ENCODE measurements at places on chromosomes 3 and 15. TPM values are rescaled to one million over a fixed set of nuclear protein-coding genes. Genes with fewer than 3 reads are reported as not detected.

The VIPR1 gene
- total RNA-seq, result not detected

GRCh38 chr3:32083702-32084270 is 22.6 kb upstream of the GPD1L start:
- H3K4me1 ChIP-seq, result no peaks in the 10 kb centered on the region
- DNase-seq, result no peak
- no peak overlapping the region for H3K27ac ChIP-seq
- H3K4me3 ChIP-seq, result no peak overlapping the region
- H3K27me3 ChIP-seq, result no peaks in the 10 kb centered on the region

- peak; percentile 10 for DNase-seq
- no peaks in the 10 kb centered on the region for H3K27me3 ChIP-seq
- no peaks in the 10 kb centered on the region for H3K4me1 ChIP-seq
- no peaks in the 10 kb centered on the region for H3K36me3 ChIP-seq
- H3K27ac ChIP-seq, result no peak overlapping the region
Measured at GRCh38 chr3:632571-633170, 436.1 kb downstream of the CHL1 start.

- no peak overlapping the region for H3K27ac ChIP-seq
- no peaks in the 10 kb centered on the region for H3K27me3 ChIP-seq
- H3K4me3 ChIP-seq, result no peak overlapping the region
- no peaks in the 10 kb centered on the region for H3K36me3 ChIP-seq
- peaks cover 4% of the 10 kb centered on the region for H3K4me1 ChIP-seq
Measured at GRCh38 chr3:181455276-181455675, 256.4 kb upstream of the SOX2 start.

DNA sequence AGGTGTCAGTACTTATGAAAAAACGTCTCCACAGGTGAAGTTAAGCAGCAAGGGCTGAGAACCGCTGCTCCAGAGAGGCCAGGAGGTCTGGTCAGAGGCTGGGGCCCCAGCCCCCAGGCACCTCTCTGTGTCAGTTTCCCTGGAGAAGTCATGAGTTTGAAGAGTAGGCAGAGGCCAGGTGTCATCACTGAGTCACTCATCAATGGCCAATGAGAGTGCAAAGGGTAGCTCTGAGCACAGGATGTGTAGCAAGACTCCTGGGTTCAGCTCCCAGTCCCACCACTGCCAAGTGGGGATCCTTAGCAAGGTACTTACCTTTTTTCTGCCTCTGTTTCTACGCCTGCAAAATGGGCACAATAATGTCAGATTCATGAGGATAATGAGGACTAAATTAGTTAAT is 47.9 kb downstream of the CORO2B start:
- H3K27me3 ChIP-seq, result no peaks in the 10 kb centered on the region
- no peak overlapping the region for H3K4me3 ChIP-seq
- H3K27ac ChIP-seq, result no peak overlapping the region
- DNase-seq, result no peak
- no peaks in the 10 kb centered on the region for H3K36me3 ChIP-seq
- peaks cover 41% of the 10 kb centered on the region for H3K4me1 ChIP-seq

- no peak overlapping the region for H3K27ac ChIP-seq
- H3K27me3 ChIP-seq, result no peaks in the 10 kb centered on the region
- DNase-seq, result no peak
- no peaks in the 10 kb centered on the region for H3K4me1 ChIP-seq
Measured at GRCh38 chr3:168511428-168512014, 415.8 kb upstream of the GOLIM4 start.

DNA sequence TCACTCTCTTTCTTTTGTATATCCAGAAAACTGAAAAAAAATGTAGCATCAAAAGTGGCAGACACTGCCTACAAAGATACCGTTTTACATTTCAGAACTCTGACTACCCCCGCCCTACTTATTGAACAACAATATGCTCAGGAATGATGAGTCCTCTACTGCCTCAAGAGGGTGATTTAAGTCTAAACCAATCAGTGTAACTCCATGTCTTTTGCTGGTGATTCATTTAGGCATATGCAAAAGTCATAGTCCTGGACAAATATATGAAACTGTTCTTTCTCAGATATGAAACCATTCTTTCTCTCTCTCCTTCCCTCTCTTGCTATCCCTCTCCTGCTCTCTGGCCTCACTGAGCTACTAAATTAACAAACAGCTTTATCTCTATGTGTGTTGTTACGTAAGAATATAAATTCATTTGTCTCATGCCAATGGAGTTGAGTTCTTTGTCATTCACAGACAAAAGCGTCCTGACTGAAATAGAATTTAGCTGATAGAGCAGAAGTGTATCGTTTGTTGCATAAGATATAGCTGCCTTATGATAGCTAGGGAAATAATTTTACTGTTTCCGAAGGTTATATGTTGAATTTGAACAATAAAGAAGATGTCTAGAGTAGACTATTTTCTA is 133.7 kb upstream of the OSTN start:
- peaks cover 10% of the 10 kb centered on the region for H3K4me1 ChIP-seq
- H3K27ac ChIP-seq, result no peak overlapping the region
- H3K4me3 ChIP-seq, result no peak overlapping the region
- DNase-seq, result peak; percentile 67
- H3K27me3 ChIP-seq, result no peaks in the 10 kb centered on the region
- H3K36me3 ChIP-seq, result no peaks in the 10 kb centered on the region

Measured in astrocyte (in vitro differentiated cells and primary cell).